ENCODE measurements at places on chromosomes 4 and X.

DNA sequence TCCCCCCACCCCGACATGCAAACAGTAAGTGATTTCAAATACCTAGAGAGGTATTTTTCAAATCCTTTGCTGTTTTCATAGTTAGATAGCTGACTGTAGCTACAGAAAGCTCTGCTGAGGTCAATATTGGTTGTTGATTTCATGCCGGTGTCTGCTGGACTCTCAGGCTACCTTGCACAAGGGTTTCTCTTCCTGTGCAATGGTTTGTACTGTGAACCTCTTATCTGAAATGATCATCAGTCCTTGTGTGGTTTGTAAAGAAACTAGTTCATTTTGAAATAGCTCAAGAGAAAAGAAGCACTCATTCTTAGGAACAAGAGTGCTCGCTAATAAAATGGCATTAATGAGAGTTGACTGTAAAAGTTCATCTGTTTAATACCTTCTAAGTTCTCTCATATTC lies 2.1 kb downstream of the MTM1 start:
- no peak for DNase-seq

DNA sequence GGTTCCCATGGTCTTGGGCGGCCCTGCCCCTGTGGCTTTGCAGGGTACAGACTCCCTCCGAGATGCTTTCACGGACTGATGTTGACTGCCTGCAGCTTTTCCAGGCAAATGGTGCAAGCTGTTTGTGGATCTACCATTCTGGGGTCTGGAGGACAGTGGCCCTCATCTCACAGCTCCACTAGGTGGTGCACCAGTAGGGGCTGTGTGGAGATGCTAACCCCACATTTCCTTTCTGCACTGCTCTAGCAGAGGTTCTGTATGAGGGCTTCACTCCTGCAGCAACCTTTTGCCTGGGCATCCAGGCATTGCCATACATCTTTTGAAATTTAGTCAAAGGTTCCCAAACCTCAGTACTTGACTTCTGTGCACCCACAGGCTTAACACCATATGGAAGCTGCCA lies 176.1 kb downstream of the DCAF12L1 start:
- no peak for DNase-seq

DNA sequence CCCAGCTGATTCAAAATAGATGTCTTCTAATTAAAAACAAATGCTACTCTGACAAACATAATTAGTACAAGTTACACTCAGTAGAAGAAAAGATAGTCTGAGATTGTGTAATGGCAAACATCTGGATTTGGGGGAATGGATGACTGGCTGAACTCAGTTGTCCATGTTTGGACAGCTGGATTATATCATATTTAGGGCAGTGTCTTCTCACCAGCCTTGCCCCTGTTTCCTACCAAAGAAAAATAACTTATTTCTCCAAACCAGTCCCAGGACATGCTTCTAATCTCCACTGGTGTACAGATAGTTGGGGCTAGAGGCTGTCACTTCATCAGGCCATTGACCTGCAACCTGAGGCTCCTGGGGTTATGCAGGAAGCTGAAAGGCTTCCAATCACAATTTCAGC lies 237.3 kb downstream of the USP46 start:
- DNase-seq = no peak

DNA sequence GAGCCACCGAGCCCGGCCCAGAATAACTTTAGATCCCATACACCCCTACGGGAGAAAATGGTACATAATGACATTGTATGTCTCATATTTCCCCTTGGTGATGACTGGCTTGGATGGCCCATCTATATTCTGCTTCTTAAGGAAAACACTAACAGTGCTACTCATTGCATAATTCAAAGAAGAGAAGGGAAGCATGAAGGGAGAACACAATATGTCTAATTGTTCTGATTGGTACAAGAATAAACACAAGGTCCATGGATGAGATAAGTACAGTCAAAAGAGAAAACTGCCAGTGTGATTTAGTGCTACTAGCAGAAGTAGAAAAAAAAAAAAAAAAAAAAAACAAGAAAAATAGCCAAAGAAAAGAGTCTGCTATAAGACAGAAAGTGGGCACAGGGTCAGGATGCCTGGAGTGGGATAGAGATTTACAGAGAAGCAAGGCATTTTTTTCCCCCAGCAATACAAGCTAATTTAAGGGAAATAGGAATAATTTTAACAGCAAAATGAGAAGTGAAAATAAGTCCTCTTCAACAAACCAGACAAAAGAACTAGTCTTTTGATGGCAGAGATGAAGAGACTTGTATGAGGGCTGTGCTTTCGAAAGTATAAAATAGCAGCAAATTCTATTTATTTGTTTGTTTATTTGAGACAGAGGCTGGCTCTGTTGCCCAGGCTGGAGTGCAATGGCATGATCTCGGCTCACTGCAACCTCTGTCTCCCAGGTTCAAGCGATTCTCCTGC lies 96.5 kb upstream of the MAP3K15 start:
- DNase-seq = no peak

GRCh38 chr4:172989984-172990820 lies 178.4 kb upstream of the GALNT7 start:
- DNase-seq = peak; percentile 28

- peak; percentile 68 for DNase-seq
Observed at GRCh38 chrX:119735467-119735866, 22.9 kb upstream of the SOWAHD start.

- DNase-seq = no peak
Observed at GRCh38 chr4:89400287-89401035, 92.9 kb upstream of the GPRIN3 start.

Measured in NCI-H1105 treated with DMSO at 0.1 percent for 48 hours (cell line).